Chondrocyte (in vitro differentiated cells): ENCODE measurements at places on chromosomes 13 and 19. TPM values are rescaled to one million over a fixed set of nuclear protein-coding genes. Genes with fewer than 3 reads are reported as not detected.

The KLK2 gene
- not detected in 3 replicates for total RNA-seq

The PNMA8B gene
- total RNA-seq = 2.2 to 5.5 TPM (median 2.5 TPM) in 3 replicates

The STARD13 gene
- total RNA-seq = 37.6 to 57.8 TPM (median 41.0 TPM) in 3 replicates

The CRLF1 gene
- 13.2 to 21.9 TPM (median 15.3 TPM) in 3 replicates for total RNA-seq

The KLK12 gene
- not detected in 3 replicates for total RNA-seq

The GIPC3 gene
- total RNA-seq = 0.15 to 3.3 TPM (median 2.2 TPM) in 3 replicates

The CCDC70 gene
- not detected in 3 replicates for total RNA-seq

The CEACAM4 gene
- not detected in 3 replicates for total RNA-seq

The COL5A3 gene
- total RNA-seq = 24.8 to 65.9 TPM (median 63.6 TPM) in 3 replicates

The NTN5 gene
- 0.97 to 1.1 TPM (median 1.1 TPM) in 3 replicates for total RNA-seq

The RFPL4AL1 gene
- not detected in 3 replicates for total RNA-seq

The FCAR gene
- not detected in 3 replicates for total RNA-seq

The ZNF91 gene
- 18.1 to 31.7 TPM (median 19.9 TPM) in 3 replicates for total RNA-seq

The ELOF1 gene
- 36.2 to 43.8 TPM (median 37.7 TPM) in 3 replicates for total RNA-seq

The RYR1 gene
- 0.02 to 0.32 TPM (median 0.26 TPM) in 3 replicates for total RNA-seq

The ZNF829 gene
- total RNA-seq = 2.0 to 4.1 TPM (median 2.1 TPM) in 3 replicates

The PSG4 gene
- 0.60 TPM in 1 of 3 replicates, not detected in the others for total RNA-seq

The FPR3 gene
- total RNA-seq = not detected in 3 replicates

The DAND5 gene
- total RNA-seq = 0.36 to 0.57 TPM (median 0.41 TPM) in 3 replicates

The CACNA1A gene
- 0.41 to 0.58 TPM (median 0.42 TPM) in 3 replicates for total RNA-seq

The MCEMP1 gene
- total RNA-seq = not detected in 3 replicates

The CCNA1 gene
- total RNA-seq = 0.27 to 0.38 TPM in 2 of 3 replicates, not detected in the other

The GSX1 gene
- total RNA-seq = not detected in 3 replicates

The TEKTIP1 gene
- 0.35 to 0.65 TPM (median 0.56 TPM) in 3 replicates for total RNA-seq

The NLRP4 gene
- total RNA-seq = not detected in 3 replicates

The TNFRSF19 gene
- 1.2 to 1.7 TPM (median 1.3 TPM) in 3 replicates for total RNA-seq

The GAPDHS gene
- total RNA-seq = not detected in 3 replicates

The ZNF112 gene
- total RNA-seq = 4.9 to 7.1 TPM (median 6.9 TPM) in 3 replicates

The PRKCSH gene
- 309 to 330 TPM (median 318 TPM) in 3 replicates for total RNA-seq

The FUZ gene
- 10.2 to 19.8 TPM (median 10.8 TPM) in 3 replicates for total RNA-seq

The LILRA5 gene
- total RNA-seq = not detected in 3 replicates

The CAPS gene
- 7.2 to 11.9 TPM (median 10.5 TPM) in 3 replicates for total RNA-seq

The ZNF284 gene
- total RNA-seq = 3.2 to 4.3 TPM (median 4.1 TPM) in 3 replicates

The BEST2 gene
- not detected in 3 replicates for total RNA-seq

The ARRDC5 gene
- total RNA-seq = 0.41 TPM in 1 of 3 replicates, not detected in the others

The RNASEH2B gene
- total RNA-seq = 18.2 to 23.5 TPM (median 22.3 TPM) in 3 replicates

The ZNF723 gene
- total RNA-seq = not detected in 3 replicates

The ICAM5 gene
- 2.2 to 9.3 TPM (median 8.9 TPM) in 3 replicates for total RNA-seq

The PLPP2 gene
- total RNA-seq = 0.36 to 4.1 TPM (median 3.0 TPM) in 3 replicates

The ZNF134 gene
- 16.9 to 19.8 TPM (median 19.3 TPM) in 3 replicates for total RNA-seq

The ATP4A gene
- not detected in 3 replicates for total RNA-seq

The PSPC1 gene
- 32.6 to 45.7 TPM (median 35.1 TPM) in 3 replicates for total RNA-seq

The TUBA3C gene
- not detected in 3 replicates for total RNA-seq

The ARL11 gene
- not detected in 3 replicates for total RNA-seq

The CYP4F8 gene
- not detected in 3 replicates for total RNA-seq

The OLFM2 gene
- 51.0 to 68.8 TPM (median 67.9 TPM) in 3 replicates for total RNA-seq

The RGL3 gene
- 0.70 to 0.97 TPM in 2 of 3 replicates, not detected in the other for total RNA-seq

The RB1 gene
- 33.4 to 40.6 TPM (median 36.0 TPM) in 3 replicates for total RNA-seq
